ENCODE measurements at places on chromosomes 13 and 19. TPM values are rescaled to one million over a fixed set of nuclear protein-coding genes. Genes with fewer than 3 reads are reported as not detected.

- no peak for DNase-seq
Observed at GRCh38 chr13:25930653-25931052, 121.2 kb downstream of the SHISA2 start.

- DNase-seq, result no peak
Observed at GRCh38 chr13:95217920-95218830, 83.1 kb downstream of the ABCC4 start.

DNA sequence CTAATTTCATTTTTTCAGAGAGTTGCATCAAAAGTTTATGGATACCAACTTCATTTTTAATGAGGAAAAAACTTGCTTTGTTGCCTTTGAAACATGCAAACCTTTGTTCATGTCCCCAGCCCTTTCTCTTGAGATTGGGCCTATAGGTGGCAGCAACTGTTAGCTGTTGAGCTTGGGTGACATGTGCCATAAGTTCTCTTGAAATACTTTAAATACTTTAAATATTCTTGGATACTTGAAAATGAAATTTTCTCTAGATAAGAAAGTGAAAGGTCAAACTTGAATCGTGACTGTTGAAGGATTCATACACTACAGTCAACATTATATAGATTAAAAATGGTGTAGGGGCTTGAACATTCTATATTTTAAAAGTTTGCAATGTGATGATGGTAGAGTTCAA, 294.9 kb downstream of the NDFIP2 start:
- DNase-seq, result peak; percentile 52

- no peak for DNase-seq
Observed at GRCh38 chr13:64052521-64052920, 2636.9 kb upstream of the PCDH20 start.

The CDKN2D gene
- polyA plus RNA-seq, result 13.3 TPM

The GJB6 gene
- polyA plus RNA-seq, result 0.76 TPM

The LILRB1 gene
- 1.3 TPM for polyA plus RNA-seq

The ARHGEF1 gene
- 78.4 TPM for polyA plus RNA-seq

The SOX1 gene
- not detected for polyA plus RNA-seq

The MYBPC2 gene
- polyA plus RNA-seq, result 0.45 TPM
